NCI-H187 treated with DMSO at 0.1 percent for 48 hours (cell line): ENCODE measurements at places on chromosomes 12 and 14.

DNA sequence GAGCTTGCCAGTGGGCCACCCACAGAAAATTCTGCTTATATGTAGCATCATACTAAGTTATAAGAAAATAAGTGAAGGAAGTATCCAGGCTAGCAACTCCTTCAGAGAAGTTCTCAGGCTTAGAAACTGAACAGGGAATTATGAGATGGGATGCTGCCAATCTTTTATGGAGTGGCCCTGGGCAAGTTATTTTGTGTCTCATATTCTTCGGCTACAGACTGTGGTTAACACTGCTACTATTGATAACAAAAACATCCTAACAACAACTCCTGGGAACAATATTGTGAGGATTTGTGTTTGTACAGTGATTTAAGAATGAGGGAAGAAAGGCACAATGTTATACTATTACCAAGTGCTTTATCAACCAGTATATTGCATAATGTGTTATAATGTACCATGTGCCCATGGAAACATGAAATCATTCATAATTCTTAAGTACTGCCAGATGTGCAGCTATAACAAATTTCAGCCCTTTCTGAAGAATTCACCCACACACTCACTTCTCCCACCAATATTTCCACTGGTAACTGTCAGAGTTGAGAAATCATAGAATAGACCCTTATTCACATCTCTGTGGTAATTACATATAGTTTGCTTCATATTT is 113.3 kb upstream of the SOX5 start:
- DNase-seq = no peak

GRCh38 chr12:106301241-106301610 is 1.3 kb upstream of the TCP11L2 start:
- no peak for DNase-seq

DNA sequence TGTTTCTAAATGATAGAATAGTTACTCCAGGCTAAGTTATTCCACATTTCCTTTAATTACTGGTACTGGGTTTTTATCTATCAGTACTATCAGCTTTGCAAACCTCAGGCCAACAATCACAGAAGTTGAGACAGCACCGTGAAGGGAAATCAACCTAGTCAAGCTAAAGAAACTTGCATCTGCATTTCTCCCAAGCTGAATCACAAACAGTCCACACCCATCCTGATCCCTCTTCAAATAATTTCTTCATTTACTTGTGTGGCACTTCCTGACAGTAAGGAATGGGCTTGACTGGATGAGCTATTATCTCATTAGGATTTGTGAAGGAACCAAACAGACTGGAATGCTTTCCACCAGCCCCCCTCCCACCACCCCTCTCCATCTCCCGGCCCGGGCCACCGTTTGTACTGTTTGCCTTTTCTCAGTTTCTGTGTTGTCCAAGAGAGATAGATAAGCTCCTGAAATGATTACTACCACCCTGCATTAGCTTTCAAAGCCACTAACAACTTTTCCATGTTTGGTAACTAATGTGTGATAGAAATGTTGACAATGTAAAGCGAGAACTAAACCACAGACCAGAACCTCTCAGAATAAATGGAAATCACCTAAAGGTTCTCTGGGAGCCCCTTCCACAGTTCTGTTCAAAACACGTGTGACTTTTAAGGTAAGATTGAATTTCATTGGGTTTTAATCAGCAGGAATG is 236.3 kb downstream of the SLC25A21 start:
- DNase-seq = no peak

DNA sequence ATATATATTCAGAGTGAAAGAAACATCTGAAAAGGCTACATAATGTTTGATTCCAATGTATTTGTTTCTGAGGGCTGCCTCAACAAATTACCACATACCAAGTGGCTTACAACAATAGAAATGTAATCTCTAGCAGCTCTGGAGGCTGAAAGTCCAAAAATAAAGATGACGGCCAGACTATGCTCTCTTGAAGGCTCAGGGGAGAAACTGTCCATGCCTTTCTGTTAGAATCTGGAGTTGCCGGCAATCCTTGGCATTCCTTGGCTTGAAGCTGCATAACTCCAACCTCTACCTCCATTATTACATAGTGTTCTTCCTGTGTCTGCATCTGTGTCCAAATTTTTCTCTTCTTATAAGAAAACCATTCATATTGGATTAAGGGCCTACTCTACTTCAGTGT is 68.1 kb upstream of the PLEKHG7 start:
- no peak for DNase-seq

- DNase-seq = no peak
Observed at GRCh38 chr14:106442857-106443256, 916.5 kb downstream of the TMEM121 start.

DNA sequence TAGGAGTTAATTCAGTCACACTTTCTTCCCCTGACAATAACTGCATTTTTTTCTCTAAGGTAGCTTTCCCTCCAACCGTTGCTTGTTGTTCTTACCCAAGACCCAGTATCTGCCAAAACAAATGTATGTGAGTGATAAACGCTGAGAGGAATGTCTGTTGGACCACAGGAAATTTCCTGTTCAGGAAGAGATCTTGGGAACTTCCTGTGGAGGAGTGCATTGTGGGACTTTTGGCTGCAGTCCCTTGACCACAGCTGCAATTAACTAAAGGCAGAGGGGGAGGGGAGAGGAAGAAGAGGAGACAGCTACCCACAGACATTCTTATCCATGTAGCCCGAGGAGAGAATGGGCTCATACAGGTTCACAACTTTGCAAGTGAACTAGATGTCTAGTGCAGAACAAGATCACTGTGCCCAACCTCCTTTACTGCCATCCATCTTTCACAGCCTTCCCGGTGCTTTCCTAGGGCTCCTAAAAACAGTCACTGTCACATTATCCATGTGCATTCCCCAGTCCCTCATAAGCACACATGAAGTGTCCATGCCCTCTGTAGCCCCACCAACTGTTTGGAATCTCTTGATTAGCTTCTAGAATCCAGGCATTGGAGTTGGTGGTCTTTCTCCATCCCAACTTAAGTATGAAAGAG is 149.5 kb downstream of the ETV6 start:
- no peak for DNase-seq

DNA sequence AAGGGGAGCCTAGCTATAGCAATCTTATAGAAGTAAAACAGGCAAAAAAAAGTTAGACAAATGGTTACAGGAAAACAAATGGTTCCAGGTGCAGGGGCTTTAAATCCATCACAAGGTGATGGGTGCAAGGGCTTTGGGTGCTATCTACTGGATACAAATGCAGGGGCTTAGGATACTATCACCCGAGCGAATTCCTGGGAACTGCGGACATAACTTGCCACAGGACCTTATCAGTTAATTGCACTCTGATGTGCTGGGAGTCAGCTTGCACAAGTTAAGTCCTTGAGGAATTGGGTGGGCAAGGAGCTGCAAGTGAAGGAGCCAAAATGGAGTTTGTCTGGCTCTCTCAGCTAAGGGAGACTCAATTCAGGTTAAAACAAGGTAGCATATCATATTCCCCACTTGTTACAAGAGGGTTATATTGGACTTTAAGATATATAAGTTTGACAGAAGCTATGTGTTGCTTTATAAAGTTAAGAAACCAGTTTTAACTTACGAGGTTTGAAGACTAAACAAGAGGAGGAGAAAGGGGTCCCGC is 115.0 kb upstream of the PZP start:
- no peak for DNase-seq
